Hepatocyte (in vitro differentiated cells): ENCODE measurements at places on chromosomes 5 and 9. TPM values are rescaled to one million over a fixed set of nuclear protein-coding genes. Genes with fewer than 3 reads are reported as not detected.

Gene C5orf47
- 0.07 TPM in 1 of 2 replicates, not detected in the other for total RNA-seq

Gene PCDHAC1
- 6.3 and 7.0 TPM in 2 replicates for total RNA-seq

Gene BTNL9
- total RNA-seq = 0.27 and 1.0 TPM in 2 replicates

Gene SHISAL2B
- total RNA-seq = not detected in 2 replicates

Gene NOP16
- total RNA-seq = 22.9 and 25.6 TPM in 2 replicates

Gene RIMOC1
- total RNA-seq = 28.2 and 29.3 TPM in 2 replicates

Gene PRRX2
- total RNA-seq = 5.7 and 9.7 TPM in 2 replicates

Gene ZFP37
- 4.1 and 5.7 TPM in 2 replicates for total RNA-seq

Gene KIF20A
- total RNA-seq = 12.0 and 12.3 TPM in 2 replicates

Gene PCDHGA12
- total RNA-seq = 0.70 and 0.96 TPM in 2 replicates

Gene PCDHA11
- 1.8 and 4.5 TPM in 2 replicates for total RNA-seq

Gene SLC6A3
- not detected in 2 replicates for total RNA-seq

GRCh38 chr9:136023410-136024225, 62.4 kb upstream of the UBAC1 start:
- H3K27me3 ChIP-seq = no peaks in the 10 kb centered on the region
- H3K36me3 ChIP-seq = no peaks in the 10 kb centered on the region
- H3K27ac ChIP-seq = no peak overlapping the region
- no peak overlapping the region for H3K4me3 ChIP-seq
- H3K4me1 ChIP-seq = no peaks in the 10 kb centered on the region

DNA sequence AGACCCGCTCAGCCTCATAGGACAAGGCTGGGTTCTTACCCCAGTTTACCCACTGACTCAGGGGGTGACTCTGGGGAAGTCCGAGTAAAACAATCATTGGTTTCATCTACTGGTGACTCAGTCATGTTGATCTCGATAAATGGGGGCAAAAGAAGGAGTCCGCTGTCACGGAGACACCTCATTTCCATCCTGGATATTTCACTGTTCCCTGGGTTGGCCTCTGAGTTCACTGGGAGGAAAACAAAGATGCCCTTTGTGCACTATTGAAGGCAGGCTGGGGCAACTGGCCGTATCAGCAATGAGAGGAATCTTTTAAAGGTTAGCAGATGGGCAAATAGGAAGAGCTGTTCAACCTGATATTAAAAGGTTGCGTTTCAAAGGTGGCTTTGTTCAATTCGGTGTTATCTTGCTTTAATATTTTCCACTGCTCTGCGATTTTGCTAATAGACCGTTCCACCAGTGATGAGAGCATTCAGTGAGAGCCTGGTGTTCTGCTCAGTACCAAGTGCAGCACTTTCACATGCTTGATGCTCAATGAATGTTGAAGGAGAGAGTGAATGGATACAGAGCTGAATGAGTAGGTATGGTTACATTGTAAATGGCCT, 110.2 kb upstream of the EGFLAM start:
- no peak for DNase-seq
- no peaks in the 10 kb centered on the region for H3K4me1 ChIP-seq
- H3K27me3 ChIP-seq = no peaks in the 10 kb centered on the region
- H3K27ac ChIP-seq = no peak overlapping the region
- H3K36me3 ChIP-seq = no peaks in the 10 kb centered on the region

DNA sequence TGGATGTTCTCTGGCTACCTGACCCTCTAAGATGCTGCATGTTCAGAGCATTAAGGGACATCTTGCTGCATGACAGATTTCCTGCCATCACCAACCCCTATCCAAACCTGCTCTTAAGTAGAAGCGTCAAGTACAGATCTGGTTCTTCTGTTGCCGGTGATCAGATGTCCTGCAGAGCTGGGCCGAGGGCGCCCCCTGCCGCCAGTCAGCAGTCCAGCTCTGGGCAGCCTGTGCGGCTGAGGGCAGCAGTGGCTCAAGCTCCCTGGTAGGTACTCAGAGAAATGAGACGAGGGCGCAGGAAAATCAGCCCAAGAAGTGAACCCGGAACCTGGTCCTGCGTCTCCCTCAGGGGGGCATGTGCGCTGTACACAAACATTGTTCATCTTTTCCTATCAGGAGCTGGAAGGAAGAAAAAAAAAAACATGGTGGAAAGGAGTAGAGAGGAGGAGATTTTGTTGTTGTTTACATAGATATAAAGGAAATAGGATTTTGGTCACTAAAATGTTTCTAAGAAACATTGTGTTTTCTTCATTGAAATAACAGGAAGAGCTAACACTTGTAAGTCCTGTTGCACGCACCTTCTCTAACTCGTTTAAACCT, 95.8 kb downstream of the CFAP90 start:
- DNase-seq = peak; percentile 83
- H3K27me3 ChIP-seq = peaks cover 5% of the 10 kb centered on the region
- no peaks in the 10 kb centered on the region for H3K36me3 ChIP-seq
- no peak overlapping the region for H3K27ac ChIP-seq
- no peak overlapping the region for H3K4me3 ChIP-seq

- no peaks in the 10 kb centered on the region for H3K27me3 ChIP-seq
- no peak overlapping the region for H3K4me3 ChIP-seq
- DNase-seq = no peak
- H3K4me1 ChIP-seq = no peaks in the 10 kb centered on the region
- no peaks in the 10 kb centered on the region for H3K36me3 ChIP-seq
- no peak overlapping the region for H3K27ac ChIP-seq
Observed at GRCh38 chr9:114030364-114030763, 47.7 kb downstream of the AMBP start.

DNA sequence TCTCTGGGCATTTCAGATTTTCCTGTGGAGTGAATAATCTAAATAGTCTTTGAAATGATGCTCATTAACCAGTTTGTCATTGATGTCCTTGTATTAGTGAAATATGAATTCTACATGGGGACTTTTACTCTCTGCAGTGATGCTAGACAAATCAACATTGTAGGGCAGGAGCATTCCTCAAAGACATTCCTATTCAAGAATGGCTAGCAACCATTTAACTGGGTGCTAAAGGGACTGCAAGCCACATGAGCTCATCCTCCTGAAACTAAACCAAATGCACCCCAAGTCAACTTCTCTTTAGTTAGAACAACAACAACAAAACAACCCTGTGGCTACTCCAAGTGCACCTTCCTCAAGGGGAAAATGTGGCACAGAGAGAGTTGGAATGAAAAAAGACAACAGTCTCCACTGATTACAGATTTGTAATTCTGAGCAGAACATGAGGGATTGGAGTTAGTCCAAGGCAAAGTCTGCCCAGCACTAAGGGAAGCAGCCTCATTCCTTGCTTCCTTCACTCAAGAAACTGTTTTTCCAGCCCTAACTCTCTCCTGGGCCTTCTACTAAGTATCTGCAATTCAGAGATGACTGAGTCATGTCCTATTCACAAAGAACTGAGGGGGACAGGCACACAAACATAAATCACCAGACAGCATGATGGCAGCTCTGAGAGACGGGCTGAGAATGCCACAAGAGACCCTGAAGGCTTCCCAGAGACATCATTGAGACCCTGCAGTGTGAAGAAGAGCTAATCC, 82.0 kb upstream of the WWC1 start:
- H3K4me3 ChIP-seq = no peak overlapping the region
- H3K36me3 ChIP-seq = no peaks in the 10 kb centered on the region

DNA sequence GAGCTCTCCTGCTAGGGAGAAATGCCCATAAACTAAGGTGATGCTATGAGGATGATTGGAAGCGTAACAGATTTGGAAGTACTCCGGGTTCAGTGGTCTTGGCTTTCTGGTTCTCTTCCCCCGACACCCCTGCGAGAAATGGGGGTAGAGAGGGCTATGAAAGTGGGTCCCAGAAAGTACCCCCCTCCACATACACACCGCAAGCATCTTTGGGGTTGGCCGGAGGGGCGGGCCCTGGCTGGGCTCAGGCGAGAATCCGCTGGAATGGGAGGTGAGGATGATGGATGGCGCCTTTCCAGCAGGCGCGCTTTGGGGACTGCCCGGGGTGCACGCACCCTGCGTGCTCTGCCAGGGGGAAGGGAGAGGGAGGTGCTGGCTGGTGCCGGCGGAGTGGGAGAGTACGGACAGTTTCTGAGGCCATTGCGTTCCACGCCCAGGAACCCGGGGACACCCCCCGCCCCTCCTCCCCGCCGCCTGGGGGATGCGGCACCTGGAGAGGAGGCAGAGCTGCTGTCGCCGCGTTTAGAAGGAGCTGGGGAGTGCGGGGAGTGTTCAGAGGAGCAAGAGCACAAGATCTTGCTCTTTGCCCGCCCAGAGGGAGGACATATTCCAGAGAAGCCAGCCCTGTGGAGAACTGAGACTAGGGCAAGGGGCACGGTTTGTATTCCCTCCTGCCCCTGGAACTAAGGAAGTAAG, 1.9 kb downstream of the PCSK5 start:
- peaks cover 19% of the 10 kb centered on the region for H3K4me1 ChIP-seq
- peak; percentile 76 for DNase-seq
- peak overlapping the region; percentile 91 for H3K27ac ChIP-seq
- H3K27me3 ChIP-seq = no peaks in the 10 kb centered on the region
- H3K36me3 ChIP-seq = no peaks in the 10 kb centered on the region

DNA sequence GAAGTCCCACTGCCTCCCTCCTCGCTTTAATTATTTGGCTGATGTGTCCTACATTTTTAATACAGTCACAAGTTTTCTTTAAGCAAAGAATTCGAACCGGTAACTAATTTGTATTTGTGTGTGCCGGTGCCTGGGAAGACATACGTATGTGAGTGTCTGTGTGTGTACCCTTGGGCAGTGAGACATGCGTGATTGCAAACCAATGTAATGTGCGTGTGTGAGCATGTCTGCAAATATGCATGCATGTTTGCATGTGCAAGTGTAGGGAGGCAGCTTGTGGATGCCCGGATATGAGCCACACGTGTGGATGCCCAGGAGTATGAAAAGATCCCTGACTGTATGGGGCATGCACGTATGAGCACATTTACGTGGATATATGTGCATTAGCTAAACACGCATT, 44.4 kb upstream of the NEK6 start:
- H3K4me3 ChIP-seq = no peak overlapping the region
- H3K4me1 ChIP-seq = no peaks in the 10 kb centered on the region
- no peaks in the 10 kb centered on the region for H3K36me3 ChIP-seq
- no peaks in the 10 kb centered on the region for H3K27me3 ChIP-seq

- H3K27ac ChIP-seq = no peak overlapping the region
- no peak overlapping the region for H3K4me3 ChIP-seq
- no peaks in the 10 kb centered on the region for H3K27me3 ChIP-seq
- no peaks in the 10 kb centered on the region for H3K36me3 ChIP-seq
- no peaks in the 10 kb centered on the region for H3K4me1 ChIP-seq
Observed at GRCh38 chr9:107786561-107786960, 297.0 kb upstream of the KLF4 start.

DNA sequence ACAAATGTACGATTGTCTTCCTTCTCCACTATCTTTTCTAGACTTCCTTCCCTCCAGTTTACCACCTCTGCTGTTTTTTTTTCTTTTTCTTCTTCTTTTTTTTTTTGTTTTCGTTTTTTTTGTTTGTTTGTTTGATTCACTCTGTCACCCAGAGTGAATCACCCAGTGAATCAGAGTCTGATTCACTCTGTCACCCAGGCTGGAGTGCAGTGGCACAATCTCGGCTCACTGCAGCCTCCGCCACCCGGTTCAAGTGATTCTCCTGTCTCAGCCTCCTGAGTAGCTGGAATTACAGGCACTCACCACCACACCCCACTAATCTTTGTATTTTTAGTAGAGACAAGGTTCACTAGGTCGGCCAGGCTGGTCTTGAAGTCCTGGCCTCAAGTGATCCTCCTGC, 375.7 kb downstream of the NTRK2 start:
- no peak overlapping the region for H3K27ac ChIP-seq
- H3K27me3 ChIP-seq = no peaks in the 10 kb centered on the region
- DNase-seq = no peak
- H3K4me3 ChIP-seq = no peak overlapping the region

- no peaks in the 10 kb centered on the region for H3K27me3 ChIP-seq
- no peak overlapping the region for H3K27ac ChIP-seq
- no peaks in the 10 kb centered on the region for H3K36me3 ChIP-seq
Observed at GRCh38 chr5:105088102-105088501, 1525.5 kb upstream of the NUDT12 start.

DNA sequence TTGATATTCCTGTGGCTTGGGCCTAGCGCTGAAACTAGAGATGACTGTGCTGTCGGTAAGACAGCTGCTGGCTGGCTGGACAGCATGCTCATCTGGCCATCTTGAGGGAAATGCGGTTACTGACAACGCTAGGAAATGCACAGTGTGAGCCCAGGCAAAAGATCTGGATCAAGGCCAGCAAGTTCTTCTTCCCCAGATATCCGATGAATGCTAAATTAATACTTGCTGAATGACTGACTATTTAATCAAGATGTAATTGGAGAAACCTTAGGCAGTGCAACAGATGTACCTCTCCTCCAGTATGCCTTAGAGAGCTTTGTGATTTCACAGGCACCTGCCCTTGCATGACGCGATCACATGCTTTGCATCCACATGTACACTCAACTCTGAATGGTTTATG, 659.1 kb downstream of the EFNA5 start:
- no peak overlapping the region for H3K4me3 ChIP-seq
- no peaks in the 10 kb centered on the region for H3K36me3 ChIP-seq
- no peak for DNase-seq
- H3K4me1 ChIP-seq = no peaks in the 10 kb centered on the region
- H3K27me3 ChIP-seq = no peaks in the 10 kb centered on the region
- H3K27ac ChIP-seq = no peak overlapping the region

- no peak overlapping the region for H3K4me3 ChIP-seq
- no peaks in the 10 kb centered on the region for H3K27me3 ChIP-seq
- no peak overlapping the region for H3K27ac ChIP-seq
- no peak for DNase-seq
- H3K36me3 ChIP-seq = no peaks in the 10 kb centered on the region
Observed at GRCh38 chr5:5584236-5584745, 161.8 kb downstream of the ICE1 start.

DNA sequence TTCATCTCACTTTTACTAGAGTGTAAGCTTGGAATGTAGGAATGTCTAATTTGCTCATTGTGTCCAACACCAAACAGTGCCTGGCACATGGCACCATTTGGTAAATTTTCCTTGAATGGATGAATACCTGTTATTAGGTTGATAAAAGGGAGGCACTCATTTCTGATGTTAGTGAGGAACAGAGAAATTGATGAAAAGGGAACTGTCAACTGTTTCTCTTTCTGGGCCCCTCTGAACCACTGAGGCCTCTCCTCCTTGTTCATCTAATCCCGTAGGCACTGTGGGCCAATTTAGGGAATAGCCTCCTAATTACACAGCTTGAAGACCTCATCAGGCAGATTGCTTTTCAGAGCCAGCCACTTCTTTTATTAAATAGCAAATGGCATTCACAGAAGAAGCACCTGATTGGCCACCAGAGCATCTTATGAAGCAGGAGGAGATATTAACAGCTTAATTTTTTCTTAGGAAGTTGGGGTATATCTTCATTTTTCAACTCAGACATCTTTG, 22.6 kb downstream of the MRRF start:
- H3K27ac ChIP-seq = no peak overlapping the region
- H3K36me3 ChIP-seq = peaks cover 7% of the 10 kb centered on the region
- H3K4me3 ChIP-seq = no peak overlapping the region

GRCh38 chr5:39190311-39191102, 28.9 kb downstream of the FYB1 start:
- H3K36me3 ChIP-seq = no peaks in the 10 kb centered on the region
- DNase-seq = no peak
- H3K27ac ChIP-seq = no peak overlapping the region
- H3K27me3 ChIP-seq = no peaks in the 10 kb centered on the region
- H3K4me3 ChIP-seq = no peak overlapping the region

- DNase-seq = no peak
- no peaks in the 10 kb centered on the region for H3K36me3 ChIP-seq
Observed at GRCh38 chr5:81843845-81844244, 92.9 kb upstream of the SSBP2 start.

GRCh38 chr5:32116574-32117313, 57.4 kb downstream of the GOLPH3 start:
- no peaks in the 10 kb centered on the region for H3K36me3 ChIP-seq
